ENCODE measurements at places on chromosomes 1 and 21. TPM values are rescaled to one million over a fixed set of nuclear protein-coding genes. Genes with fewer than 3 reads are reported as not detected.

RCC1 gene
- total RNA-seq, result 18.6 TPM

DPH2 gene
- total RNA-seq, result 23.2 TPM

MIXL1 gene
- total RNA-seq, result not detected

DNA sequence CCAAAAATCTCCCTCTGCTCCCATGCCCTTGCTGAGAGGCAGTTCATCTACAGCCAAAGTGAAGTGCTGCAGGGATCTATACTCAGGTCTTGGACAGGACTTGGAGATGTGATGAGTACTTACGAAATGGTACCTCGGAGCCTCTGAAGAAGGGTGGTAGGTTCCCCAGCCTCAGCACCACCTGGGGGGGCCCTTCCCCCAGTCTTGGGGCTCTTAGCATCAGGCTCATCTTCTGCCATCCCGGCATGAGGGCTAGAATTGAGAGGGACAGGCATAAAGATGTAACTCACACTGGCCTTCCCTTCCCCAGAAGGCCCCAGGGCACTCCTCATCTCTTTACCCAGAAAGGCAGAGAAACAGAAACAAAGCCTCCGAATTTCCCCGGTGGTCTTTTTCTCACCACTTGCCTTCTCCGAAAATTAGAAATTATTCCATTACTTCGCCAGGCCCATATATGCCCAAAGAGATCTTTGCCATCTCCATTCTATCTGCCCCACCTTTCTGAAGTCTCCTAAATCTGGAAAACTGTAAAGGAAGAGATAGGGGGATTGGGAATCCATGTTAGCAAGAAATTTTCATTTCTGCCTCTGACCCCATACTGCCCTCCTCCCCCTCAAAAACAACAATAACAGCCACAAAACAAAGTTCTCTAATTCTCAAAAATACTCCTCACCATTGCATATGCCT, 827 bp downstream of the RFX5 start:
- no peak for DNase-seq

- DNase-seq, result no peak
Measured at GRCh38 chr1:30912913-30913652, 4.5 kb upstream of the SDC3 start.

DNA sequence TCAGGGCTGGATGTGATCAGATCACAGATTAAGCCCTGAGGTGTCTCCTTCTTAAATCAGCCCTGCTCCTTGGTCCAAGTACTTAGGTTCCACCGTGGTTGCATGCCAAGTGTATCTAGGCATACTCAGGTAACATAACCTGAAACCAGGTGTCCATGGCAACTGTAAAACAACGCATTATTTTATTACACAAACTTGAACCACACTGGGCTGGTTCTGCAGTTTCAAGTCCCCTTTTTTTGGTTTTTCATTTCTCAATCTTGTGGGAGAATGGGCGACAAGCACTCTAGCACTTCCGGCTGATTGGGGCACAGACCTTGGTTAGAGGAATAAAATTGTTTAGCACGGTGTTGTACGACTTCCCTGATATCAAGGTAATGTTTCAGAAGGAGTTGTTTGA, 65.2 kb downstream of the GBP6 start:
- no peak for DNase-seq

Measured in mesenteric fat pad (tissue), 1 donor.